ENCODE measurements at places on chromosomes 3 and 15.

- DNase-seq: no peak
Observed at GRCh38 chr15:28080386-28080785, 18.7 kb downstream of the OCA2 start.

DNA sequence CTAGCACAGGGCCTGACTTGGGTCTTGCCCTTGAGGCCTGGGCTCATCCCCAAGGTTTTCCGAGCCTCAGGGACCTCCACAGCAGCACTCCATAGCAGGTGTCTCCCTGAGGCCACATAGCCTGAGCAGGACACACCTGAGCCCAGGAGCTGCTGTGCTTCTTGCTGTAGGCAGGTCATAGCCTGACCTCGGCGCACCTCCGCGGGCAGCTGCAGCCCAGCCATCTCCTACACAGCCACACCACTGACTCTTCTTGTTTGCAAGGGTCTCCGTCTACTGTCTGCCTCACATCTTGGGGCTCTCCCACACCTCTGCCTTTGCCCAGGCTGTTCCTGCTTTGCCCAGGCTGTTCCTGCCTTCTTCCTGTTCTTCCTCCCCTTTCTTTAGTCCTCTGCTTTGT is 224.8 kb downstream of the SLCO3A1 start:
- no peak for DNase-seq

DNA sequence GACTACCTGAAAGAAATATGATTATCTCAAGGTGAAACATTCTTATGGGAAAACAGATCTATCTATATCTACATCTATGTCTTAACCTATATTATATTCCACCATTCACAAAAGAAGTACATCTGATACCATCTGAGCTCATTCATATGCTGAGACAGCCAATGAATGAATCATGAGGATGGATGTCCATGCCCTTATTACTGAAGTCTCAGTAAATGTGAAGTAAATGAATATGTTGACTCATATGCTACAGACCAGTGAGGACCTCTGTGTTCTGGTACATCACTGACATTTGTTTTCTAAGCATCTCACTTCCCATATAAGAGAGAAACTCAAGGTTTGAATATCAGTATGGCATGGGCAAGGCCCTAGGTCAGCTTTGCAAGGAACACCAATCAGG is 311.2 kb upstream of the TMC3 start:
- no peak for DNase-seq

- no peak for DNase-seq
Observed at GRCh38 chr15:65037309-65037708, 7.9 kb upstream of the MTFMT start.

DNA sequence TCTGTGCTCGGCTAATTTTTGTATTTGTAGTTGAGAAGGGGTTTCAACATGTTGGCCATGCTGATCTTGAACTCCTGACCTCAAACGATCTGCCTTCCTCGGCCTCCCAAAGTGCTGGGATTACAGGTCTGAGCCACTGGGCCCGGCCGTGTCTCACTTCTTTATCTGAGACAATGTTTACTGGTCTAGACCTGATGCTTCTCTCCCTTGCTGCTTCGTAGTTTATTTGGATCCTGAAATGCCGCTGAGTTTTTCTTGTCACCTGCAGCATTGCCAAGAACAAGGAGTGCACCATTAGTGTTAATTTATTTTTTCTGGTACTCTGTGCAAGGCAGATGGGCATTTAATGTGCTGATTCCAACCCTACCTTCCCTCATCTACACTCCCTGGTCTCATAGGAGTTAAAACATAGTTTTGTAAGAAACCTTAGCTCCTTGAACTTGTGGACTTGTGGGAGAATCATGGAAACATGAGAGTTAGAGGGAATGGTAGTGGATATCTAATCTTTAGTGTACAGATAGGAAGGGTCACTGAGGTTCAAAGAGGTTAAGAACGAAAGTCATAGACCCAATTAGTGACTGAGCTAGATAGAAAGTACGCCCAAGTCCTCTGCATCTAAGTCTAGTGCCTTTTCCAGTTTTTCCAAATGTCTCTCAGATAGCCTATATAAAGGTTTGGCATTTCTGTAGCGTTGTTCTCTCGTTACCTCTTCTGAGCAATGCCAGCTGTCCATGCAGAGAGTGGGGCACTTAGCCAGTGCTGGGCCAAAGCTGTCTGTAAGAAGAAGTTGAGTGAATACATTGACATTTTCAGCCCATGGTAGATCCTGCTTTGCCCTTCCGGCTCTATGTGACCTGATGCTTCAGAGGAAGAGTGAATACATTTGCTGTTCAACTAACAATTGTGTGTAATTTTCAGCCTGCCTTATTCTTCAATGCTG is 244.1 kb downstream of the LPP start:
- DNase-seq: peak; percentile 21

- no peak for DNase-seq
Observed at GRCh38 chr3:156749244-156749643, 74.9 kb downstream of the TIPARP start.

All from left ventricle myocardium inferior (tissue), 1 donor.